Stimulated activated CD8-positive, alpha-beta memory T cell treated with anti-CD3 and anti-CD28 coated beads, Interleukin-15, amount 100 ng/mL, for 4 hours (primary cell): ENCODE measurements at places on chromosomes 4 and X.

- DNase-seq: peak; percentile 23
These were observed 977 bp downstream of the MAGEE1 start for GRCh38 chrX:76428243-76429130.

DNA sequence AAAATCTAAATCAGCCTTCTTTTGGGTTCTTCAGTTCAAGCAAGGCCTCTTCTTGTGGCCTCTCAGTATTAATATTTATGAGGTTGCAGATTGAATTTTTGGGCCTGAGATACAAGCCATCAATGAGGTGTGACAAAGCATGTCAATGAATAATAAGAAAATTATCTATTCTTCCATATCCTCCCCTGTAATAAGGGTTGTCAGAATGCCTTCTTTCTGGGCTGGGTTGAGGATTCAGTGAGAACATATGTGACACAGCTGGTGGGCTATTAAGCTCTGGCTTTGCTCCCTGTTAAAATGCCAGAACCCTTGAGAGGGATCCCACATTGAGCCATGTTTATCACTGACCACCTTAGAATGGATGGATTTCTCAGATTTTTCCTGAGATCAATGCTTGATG, 187.2 kb downstream of the AR start:
- no peak for DNase-seq

- no peak for DNase-seq
These were observed 30.5 kb downstream of the FGFRL1 start for GRCh38 chr4:1041936-1042330.

GRCh38 chr4:20983763-20984575, 283.7 kb downstream of the PACRGL start:
- no peak for DNase-seq

DNA sequence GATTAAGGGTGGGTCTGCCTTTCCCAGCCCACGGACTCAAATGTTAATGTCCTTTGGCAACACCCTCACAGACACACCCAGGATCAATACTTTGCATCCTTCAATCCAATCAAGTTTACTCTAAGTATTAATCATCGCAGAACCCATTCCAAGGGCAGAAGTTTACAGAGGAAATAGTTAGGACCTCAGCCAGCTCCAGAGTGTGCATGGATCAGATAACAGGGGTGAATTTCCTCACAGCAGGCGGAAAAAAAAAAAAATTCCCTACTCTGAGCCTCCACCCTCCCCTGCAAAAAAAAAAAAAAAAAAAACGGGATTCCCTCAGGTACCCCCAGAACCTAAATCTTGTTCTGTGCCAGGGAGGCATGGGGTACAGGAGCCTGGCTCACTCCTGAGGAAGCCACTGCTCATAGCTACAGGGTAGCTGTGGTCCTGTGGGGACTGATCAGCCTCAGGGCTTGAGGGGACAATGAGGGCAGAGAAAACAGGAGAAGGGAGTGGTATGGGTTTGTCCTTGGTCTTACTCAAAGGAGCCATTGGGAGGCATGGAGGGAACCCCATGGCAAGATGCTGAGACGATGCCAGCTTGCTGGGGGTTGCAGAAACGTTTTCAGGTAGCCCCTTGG, 113.0 kb downstream of the DHRSX start:
- DNase-seq: no peak

DNA sequence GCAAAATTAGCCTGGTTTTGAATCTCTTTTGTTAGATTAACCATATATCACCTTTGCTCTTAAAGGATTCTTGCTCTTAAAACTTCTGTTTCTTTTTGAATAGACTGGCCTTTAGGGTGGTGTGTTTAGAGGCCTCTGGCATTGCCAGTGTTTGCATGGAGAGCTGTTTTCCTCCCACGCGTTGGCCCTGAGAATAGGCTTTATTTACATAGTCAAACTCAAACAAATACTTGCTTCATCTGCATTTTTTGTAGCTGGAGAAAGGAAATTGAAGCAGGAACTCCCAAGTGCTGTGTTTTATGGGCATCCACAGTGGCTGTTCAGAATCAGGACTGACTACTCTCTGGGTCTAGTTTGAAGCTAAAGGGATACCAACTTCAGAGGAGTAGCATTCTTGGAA, 2.7 kb downstream of the SHROOM2 start:
- no peak for DNase-seq

DNA sequence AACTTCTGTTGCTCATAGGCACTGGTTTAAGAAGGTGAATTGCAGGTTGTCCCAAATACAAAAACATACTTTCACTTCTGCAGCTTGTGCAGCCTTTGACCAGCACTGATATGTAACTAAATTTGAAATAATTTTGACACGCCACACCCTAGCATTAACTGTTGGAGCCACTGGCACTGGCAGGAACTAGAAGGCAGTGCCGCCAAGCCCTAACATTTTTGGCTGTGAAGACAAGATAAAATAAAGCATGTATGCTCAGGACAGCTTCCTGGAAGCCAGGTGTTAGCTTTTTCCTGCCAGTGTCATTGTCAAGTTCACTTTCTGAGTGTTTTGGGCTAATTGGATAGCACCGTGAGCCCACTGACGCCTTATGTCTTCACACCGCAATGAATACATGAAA, 65.3 kb upstream of the FBXW7 start:
- DNase-seq: no peak

DNA sequence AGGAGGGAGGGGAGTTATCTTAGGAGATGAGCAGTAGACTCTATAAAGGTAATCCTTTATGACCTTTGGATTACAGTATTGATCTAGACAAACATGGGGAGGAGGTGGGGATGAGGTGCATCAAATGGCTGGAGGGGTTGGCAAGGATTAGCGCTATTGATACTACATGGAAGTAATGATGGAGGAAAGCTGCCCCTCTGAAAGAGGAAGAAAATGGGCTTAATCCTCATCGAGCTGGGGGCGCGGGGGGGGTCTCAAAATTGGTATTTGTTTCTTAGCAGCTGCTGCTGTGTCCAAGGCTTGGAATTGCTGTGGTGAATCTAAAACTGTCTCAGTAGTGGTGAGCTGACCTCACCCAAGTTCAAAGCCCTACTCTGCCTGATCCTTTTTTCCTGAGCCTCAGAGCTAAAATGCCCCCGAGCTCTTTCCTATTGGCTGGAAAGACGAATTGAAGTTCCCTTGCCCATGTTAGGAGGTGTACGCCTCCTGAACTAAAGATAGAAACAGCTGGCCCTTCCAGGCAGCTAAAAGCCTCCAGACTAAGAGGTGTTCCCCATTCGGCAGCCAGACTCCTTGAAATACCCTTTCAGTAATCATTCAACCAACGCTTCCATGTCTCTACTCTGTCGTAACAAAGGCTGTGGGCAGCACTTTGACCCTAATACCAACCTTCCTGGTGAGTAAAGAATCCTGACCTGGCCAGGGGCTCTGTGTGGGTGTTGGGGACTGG, at the start of gene ITGB1BP2:
TSS of gene ITGB1BP2 (plus strand) at position 556 of the 730 bp plus-strand sequence. CDS start at position 613, 57 bp downstream.
- DNase-seq: no peak

DNA sequence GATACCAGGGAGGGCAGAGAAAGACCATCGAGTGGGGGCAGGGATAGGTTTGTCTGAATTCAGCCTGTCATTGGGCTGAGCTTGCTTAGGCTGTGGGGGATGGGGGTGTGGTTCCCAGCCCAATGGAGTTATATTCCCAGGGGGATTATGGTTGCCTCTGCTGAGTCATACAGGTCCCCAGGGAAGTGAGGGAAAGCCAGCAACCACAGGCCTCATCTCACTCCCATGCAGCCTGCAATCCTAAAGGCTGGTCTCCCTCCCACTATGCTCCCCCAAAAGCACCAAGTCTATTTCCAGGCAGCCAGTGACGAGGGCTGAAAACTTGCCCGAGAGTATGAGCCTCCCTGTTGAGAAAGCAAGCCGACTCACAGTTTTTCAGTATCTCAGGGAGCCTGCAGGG, 39.3 kb downstream of the AFM start:
- DNase-seq: no peak

DNA sequence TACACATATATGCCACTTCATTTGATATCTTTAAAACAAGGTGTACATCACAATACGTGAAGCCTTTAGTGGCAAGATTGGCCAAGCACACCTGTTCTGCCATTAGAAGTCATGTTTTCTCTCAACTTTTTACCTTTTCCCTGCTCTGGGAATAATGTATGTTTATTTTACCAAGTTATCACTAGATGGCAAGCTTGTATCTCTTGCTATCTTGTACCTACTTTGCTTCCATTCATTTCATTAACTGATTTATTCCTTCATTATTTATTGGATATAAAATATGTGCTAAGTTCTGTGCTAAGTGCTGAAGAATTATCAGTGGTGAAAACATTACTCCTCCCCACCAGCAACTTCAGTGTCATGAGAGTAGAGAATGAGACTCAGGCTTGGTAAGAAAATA, 245.5 kb downstream of the ANK2 start:
- no peak for DNase-seq

- DNase-seq: no peak
These were observed 146.1 kb downstream of the RBM46 start for GRCh38 chr4:154927126-154927680.

DNA sequence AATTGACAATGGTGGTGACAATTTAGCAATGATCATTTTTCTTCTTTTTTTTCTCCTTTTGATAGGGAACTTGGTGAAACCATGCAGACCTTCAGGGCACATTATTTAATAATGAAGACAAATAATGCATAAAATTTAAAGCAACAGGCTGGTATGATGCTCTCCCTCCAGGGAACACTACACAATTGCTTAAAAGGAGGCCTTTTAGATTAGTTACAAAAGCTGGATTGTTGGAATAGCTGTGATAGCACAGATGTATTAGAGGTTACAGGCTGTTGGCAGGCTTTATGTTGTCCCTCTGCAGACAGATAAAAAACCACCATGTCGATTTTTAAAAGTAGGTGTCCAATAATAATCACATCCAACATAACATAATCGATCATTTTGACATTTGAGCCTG, 307.0 kb downstream of the ADGRL3 start:
- DNase-seq: no peak

DNA sequence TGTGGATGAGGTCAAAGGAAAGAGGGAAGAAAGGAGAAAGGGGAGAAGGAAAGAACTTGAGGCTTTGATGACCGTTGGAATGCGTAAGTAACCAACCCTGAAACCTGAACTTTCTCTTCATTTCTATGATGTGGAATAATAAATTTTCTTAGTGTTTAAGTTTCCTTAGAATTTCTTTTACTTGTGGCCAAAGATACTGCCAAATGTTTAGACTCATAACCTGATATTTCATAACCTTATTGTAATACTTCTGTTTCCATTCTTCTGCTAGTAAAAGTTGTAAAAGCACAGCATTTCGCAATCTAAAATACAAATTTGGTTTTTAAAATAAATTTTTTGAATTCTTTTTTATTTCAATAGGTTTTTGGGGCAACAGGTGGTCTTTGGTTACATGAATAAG, 258.5 kb upstream of the GIMD1 start:
- DNase-seq: no peak

GRCh38 chrX:153649178-153649914, 2.3 kb downstream of the DUSP9 start:
- no peak for DNase-seq

DNA sequence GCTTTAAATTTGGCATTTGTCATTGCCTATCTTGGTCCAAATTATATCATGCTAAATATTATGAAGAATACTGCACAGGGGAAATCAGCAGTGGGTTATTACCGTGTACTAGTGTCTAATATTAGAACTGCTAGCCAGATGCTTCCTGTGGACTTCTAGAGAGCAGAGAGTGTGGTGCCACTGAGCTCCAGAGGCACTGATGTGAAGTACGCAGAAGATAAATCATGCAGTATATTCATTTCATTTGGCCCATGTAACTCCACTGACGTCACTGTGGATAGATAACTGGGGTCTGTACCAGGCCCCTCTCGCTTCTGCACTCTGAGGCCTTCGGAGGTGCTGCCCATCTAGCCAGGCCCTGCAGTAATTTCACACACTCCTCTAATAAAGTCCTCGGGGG, 80.0 kb downstream of the ALPK1 start:
- no peak for DNase-seq

- DNase-seq: no peak
These were observed 25.1 kb downstream of the ARL13A start for GRCh38 chrX:100994352-100995281.

- DNase-seq: no peak
These were observed 225.2 kb downstream of the MGST2 start for GRCh38 chr4:139890816-139891215.

DNA sequence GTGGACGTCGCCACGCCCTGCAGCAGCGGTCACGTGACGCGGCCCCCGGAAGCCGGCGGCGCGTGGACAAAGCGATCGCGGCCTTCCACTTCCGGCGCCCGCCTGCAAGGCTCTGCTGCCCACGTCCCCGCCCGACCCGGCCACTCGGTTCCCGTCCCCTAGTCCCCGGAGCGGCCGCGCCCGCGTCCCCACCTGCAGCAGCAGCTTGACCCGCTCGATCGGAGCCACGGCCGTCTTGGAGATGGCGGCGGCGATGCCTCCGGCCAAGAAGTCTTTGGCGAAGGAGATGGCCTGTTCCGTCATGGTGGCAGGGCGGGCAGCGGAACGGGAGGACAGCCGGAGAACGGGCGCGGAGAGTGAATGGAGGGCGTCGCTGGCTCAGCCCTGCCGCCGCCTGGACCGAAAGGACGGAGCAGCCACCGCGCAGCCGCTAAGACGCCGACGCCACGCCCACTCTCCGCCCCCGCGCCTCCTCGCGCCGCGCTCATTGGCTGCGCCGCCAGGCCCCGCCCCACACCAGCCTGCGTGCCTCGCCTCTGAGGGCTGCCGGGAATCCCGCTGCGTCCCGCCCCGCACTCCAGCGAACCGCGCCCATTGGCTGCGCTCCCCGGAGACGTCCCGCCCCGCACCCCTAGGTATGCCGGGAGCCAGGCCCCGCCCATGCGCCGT, at the start of gene SLC25A6:
TSS of gene SLC25A6 (minus strand) at position 407 of the 669 bp plus-strand sequence. CDS start at position 303, 104 bp downstream.
- peak; percentile 99 for DNase-seq
